Cardiac septum (tissue), 1 donor: ENCODE measurements at places on chromosomes 2 and 18.

DNA sequence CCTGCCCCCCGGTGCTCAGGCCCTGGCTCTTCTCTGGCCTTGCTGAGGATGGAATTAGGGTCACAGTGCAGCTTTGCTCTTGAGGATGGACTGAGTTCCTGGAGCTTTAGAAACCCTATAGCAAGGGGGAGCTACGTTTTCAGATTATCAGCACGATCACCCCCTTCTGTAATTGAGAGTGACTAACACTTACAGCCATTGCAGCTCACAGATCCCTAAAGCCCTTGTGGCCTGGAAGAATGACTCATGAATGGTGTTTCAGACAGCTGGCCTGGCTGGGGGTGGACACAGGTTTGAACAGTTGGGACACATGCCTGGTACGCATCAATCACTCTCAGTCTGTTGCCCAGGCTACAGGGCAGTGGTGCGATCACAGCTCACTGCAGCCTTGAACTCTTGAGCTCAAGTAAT, 79.7 kb upstream of the IGFBP5 start:
- no peak for DNase-seq

- DNase-seq: no peak
Observed at GRCh38 chr2:9982248-9982647, 30.8 kb downstream of the GRHL1 start.

DNA sequence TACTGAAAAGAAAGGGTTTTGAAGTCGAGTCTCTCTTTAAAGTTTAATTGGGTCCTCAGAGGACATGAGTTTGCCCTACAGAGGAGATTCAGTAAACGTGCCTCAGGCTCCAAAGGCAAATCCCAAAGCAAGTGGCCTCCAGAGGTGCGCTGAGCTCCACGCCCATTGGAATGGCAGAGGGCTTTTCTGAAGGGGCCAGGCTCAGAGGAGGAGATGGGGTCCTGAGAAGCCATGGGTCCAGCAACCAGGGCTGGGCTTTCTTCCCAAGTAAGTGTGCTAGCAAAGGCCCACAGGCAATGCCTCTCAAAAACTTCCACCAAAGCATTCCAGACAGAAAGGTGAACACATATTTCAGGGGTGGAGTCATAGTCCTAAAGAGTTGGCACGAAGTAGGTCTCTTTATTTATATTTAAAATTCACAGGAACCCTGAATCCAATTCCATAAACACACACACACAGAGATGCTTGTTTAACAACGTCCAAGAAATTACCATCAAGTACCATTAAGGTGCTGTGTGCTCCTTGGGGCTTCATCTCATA, 93.0 kb upstream of the SH3BP4 start:
- no peak for DNase-seq

DNA sequence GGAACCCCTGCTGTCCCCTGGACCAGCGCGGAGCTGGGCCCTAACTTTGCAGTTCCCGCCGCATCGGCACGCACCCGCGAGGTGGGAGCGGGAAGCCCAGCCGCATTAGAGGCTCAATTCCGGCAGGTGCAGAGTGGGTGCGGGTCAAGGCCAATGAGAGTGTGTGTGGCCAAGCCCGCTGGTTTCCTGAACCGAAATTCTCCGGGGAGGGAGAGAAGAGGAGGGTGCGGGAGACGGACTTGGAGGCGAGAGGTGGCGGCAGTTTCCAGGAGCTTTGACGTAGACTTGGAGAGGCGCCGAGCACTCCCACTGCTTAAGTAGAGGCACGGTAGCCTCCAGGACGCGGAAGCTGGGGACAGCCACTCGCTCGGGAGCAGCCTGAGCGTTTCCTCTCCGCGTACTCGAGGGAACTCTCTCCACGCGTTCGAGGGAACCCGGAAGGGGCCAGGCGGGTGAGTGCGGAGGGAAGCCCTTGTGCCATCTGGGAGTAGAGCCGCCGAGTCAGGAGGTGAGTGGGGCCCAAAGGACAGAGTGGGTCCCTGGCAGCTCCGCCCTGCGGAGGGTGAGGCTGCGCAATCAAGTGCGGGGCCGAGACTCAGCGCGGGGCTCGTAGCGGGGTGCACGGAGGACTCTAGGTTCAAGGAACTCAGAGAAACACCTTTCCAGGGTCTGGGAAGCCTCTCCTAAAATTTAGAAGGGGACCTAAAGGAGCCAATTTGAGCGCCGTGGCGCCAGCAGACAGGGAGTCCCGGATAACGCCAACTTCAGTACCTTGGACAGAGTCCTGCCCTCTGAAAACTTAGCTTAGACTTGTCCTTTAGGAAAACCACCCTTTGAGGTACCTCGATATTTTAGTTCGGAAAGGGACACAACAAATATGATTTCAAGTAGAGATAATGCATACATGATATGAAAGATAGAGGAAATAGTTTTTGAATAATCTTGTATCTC, at the start of gene FAM237A:
FAM237A (plus strand) TSS at position 413 of the 951 bp plus-strand sequence. CDS start 1,750 bp downstream, outside the sequence.
- no peak for DNase-seq

DNA sequence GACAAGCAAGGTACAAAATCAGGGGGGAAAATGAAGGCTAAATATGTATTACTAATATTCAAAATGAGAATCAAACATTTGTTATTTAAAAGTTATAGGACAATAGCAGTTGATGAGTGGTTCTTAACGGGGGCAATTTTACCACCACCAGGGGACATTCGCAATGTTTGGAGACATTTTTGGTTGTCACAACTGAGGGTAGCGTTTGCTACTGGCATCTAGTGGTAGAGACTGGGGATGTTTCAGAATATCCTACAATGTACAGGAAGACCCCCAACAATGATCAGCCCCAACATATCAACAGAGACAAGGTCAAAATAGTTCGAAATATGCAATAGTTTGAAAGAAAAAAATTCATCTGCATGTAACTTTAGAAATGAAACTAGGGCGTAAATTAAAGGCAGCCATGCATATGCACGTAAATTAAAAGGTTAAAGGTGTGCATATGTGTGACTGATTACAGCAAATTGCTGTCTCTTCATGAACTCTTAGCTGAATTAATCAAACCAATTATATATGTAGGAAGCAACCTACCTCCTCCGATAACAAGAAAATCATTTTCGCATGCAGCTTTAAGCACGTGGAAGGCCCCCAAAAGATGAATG, 61.2 kb upstream of the CUL3 start:
- no peak for DNase-seq

DNA sequence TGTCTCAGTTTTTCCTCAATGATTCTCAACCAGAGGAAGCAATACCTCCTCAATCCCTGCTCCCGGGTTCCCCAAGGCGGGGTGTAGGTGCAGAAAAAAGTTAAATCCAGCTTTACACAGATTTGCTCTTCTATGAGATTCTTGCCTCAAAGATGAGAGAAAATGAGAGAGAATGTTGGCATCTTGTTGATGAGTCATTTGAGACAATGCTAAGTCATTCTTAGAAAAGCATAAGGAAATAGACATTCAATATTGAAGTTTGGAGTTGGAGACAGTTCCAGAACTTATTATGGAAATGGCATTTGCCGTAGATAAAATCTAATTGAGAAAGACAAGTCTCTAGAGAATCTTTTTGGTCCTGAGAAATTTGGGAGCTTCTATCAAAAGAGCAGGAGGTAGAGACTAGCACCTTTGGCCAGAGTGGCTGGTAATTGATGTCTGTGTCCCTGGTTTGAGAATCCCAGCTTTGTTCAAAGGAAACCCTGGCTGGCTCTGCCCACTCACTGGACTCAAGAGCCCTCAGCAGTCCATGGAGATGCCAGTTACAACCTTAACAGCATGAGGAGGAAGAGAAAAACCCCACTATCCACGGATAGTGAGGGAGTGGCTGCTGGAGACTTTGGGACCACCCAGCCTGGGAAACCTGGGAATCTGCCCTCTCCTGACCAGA, 181.2 kb downstream of the FAM124B start:
- no peak for DNase-seq

DNA sequence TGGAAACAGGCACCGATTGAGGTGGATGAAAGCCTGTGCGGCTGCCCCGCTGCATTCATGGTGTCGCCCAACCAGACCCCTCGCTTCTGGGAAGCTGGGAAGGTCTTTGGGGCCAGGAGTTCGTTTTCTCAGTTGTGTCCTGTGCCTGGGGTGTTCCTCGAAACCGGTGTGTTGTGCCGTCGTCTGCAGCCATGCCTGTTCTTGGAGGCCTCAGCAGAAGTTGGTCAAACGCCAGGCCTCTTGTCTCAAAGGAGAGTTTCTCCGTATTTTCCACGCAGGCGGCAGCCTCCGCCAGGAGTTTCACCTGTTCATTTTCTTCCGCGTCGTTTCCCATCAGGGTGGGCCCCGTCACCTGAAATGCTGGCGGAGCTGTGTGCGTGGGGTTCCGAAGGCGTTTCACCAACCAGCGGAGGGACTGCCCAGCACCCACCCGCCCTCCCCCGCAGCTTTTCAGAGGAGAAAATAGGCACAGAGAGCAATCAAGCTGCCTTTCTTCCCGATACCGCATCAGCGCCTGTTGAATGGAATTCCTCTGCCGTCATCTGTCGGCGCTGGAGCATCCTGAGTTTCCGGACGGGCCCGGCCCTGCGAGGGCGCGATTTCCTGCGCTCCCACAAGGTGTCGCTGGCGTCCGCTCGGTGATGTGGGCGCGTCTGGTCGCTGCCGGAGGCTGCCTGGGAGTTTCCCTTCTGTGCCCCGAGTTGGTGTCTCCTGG, 17.0 kb upstream of the NFATC1 start:
- peak; percentile 89 for DNase-seq

DNA sequence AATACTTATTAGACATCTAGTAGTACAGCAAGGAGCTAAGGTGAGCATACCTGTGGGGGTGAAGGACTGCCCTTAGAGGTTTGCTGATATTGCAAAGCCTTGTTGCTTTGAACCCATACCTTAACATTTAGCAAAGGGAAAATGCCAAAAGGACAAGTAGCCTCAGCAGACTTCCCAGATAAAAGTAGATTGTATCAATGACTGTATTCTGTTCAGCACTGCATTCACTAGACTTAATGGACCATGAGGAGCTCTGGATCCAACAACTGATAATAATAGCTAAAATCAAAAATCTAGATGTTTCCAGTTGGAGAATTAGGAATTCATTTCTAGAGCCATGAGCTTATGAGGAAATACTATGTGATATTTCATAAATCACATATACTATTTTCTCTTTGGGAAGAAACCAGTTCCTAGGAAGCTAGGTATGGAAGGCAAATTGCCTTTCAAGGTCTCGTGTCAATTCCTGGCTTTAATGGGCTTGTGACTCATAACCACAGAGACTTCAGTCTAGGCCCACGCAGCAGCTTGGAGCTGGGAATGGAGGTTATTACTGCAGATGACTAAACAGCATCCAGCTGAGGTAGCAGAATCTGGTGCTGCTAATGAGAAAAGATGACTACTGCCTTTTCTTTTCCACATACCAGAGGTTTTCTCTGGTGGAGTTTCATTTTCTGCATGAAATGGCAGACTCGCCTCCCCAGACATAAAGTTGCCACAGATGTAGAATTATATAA, 191.2 kb upstream of the NABP1 start:
- no peak for DNase-seq

- no peak for DNase-seq
Observed at GRCh38 chr18:3266062-3266608, 4.2 kb downstream of the MYL12B start.

GRCh38 chr2:38947241-38948239, 57.9 kb downstream of the ARHGEF33 start:
- DNase-seq: no peak

DNA sequence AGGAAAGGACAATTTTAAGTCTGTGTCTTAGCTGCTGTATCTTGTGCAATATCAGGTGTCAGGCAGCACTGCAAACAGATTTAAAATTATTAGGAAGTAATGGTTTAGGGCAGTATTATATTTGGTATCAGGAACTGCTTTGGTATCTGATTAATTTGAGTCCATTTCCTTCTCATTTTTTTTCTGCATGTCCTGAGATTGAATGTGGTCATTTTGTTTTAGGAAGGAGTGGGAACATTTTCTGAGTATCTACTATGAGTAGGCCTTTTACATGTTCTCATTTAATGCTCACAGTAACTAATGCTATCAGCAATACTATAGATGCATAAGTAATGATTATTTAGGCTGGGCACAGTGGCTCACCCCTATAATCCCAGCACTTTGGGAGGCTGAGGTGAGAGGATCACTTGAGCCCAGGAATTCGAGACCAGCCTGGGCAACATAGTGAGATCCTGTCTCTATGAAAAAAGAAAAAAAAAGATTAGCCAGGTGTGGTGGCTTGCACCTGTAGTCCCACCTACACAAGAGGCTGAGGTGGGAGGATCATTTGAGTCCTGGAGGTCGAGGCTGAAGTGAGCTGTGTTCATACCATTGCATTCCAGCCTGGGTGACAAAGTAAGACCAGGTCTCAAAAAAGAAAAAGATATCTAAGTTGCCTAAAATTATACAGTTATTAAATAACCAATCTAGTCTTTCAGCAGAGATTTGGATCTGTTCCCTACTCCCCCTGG, 4.7 kb downstream of the FMNL2 start:
- DNase-seq: no peak

GRCh38 chr2:66567729-66568128, 132.8 kb downstream of the MEIS1 start:
- no peak for DNase-seq

GRCh38 chr2:199364153-199364552, 93.6 kb downstream of the SATB2 start:
- DNase-seq: no peak

- no peak for DNase-seq
Observed at GRCh38 chr2:221477714-221478484, 94.2 kb downstream of the EPHA4 start.

- peak; percentile 63 for DNase-seq
Observed at GRCh38 chr2:42770288-42771131, 6.6 kb upstream of the OXER1 start.

DNA sequence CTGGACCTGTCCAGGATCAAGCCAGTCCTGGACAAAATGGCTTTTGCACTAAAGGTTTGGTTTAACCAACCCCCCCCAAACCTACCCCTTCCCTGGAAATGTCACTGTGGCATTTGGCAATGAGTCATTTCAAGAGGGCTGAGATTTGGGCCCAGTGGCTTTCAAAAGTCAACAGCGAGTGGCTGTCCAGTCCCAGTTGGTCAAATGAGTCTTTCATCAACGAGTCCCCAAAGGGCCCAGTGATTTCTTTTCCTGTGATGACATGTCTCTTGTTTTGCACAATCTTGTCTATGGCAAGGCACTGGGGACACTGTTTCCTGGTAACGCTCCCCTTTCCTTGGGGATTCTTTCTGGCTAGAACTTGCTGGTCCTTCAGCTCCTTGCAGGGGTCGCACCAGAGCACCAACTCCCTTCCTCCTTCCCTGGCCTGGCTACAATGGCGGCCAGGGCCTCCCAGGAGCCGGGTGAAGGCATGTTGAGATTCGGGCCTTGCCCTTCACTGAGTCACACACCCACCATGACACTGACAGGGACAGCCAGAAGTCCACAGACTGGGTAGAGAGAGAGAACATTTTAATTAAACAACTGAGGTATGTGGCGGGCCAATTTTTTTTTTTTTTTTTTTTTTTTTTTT, 87.2 kb downstream of the SMAD7 start:
- no peak for DNase-seq

- DNase-seq: no peak
Observed at GRCh38 chr2:234308073-234308812, 188.6 kb downstream of the ARL4C start.

GRCh38 chr2:60567919-60568768, 14.7 kb upstream of the BCL11A start:
- DNase-seq: no peak

DNA sequence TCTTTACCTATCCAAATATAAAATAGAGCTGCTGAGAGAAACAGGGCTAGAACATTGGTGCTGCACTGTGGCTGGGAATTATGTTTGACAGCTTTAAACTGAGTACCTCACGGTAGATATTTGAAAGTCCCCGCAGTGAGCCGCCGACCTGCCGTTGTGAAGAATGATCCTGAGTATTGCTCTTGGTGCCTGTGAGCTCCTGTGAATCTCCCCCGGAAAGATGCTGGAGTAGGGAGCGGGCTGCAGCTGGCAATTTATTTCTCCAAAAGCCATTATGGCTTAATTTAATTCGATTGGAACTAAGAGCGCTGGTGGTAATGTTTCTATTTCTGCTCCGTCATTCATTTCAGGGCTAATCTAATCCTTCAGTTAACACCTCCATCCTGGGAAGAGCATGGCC, 129.4 kb upstream of the TPO start:
- DNase-seq: no peak
